ENCODE measurements at places on chromosomes 1 and 21. TPM values are rescaled to one million over a fixed set of nuclear protein-coding genes. Genes with fewer than 3 reads are reported as not detected.

DNA sequence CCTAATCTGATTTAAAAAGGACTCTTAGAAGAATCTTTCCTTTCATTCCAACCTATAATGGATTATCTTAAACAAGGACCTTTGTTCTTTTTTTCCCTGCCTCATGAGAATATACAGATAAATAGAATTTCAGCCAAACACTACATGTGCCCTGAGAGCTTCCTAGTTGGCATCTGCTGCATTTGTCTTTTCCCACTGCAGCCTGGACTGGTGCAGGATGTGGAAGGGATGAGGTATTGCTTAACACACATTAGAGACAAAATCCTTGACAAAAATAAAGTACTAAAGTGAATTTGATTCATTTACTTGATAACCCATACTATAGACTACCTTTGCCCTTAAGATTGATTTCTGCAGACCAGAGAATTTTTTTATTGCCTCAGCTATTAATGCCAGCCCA is 59.5 kb downstream of the PALMD start:
- DNase-seq = no peak

DNA sequence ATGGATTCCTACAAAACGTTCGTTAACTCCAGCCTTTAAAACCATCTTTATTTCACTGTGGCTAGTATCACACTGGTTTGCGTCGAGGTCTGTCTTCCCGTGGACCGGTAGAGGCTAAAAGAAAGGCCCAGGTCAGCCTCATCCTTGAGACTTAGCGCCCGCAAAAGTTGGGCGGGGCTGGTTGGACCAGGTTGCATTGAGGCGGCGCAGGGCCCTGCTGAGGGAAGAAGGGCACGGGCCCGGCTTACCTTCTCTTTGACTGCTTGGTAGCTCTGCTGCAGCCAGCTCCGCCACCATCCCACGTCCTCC is 455 bp downstream of the BSDC1 start:
- no peak for DNase-seq

The CDC42BPA gene
- total RNA-seq = 37.4 TPM

DNA sequence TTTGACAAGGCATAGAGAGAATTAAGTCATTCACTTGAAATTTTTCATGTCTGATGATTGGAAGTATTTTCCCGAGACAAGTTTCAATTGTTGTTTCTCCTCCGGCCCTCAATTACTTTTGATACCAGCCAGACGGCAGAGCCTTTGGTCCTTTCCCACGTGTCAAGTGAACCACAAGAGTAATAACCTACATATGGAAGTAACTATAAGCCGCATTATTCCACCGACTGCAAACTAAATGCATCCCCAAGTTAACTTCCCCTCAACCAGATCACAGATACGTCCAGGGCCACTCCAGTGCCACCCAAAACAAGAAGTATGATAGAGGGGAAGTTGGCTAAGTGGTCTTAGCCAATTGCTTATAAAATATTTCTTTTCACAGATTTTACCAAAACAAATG is 20.2 kb downstream of the COLGALT2 start:
- no peak for DNase-seq

GRCh38 chr1:115793162-115793561 is 24.6 kb upstream of the CASQ2 start:
- no peak for DNase-seq

DNA sequence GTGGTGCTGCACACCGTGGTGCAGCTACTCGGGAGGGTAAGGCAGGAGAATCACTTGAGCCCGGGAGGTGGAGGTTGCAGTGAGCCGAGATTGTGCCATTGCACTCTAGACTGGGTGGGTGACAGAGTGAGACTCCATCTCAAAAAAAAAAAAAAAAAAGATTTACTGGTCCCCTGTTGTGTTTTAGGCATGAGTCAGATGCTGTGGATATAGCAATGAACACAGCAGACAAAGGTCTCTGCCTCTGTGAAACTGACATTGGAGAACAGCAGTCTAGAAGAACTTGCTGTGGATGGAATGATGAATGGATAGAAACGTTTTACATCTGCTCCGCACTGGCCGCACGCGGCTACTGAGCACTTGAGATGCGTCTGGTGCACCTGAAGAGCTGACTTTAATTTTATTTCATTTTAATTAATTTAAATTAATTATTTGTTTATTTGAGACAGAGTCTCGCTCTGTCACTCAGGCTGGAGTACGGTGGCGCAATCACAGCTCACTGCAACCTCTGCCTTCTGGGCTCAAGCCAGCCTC is 24.5 kb upstream of the EPHA2 start:
- DNase-seq = no peak

The AQP10 gene
- total RNA-seq = 0.27 TPM

The RGS16 gene
- 1.1 TPM for total RNA-seq

The GPR161 gene
- total RNA-seq = 3.0 TPM

DNA sequence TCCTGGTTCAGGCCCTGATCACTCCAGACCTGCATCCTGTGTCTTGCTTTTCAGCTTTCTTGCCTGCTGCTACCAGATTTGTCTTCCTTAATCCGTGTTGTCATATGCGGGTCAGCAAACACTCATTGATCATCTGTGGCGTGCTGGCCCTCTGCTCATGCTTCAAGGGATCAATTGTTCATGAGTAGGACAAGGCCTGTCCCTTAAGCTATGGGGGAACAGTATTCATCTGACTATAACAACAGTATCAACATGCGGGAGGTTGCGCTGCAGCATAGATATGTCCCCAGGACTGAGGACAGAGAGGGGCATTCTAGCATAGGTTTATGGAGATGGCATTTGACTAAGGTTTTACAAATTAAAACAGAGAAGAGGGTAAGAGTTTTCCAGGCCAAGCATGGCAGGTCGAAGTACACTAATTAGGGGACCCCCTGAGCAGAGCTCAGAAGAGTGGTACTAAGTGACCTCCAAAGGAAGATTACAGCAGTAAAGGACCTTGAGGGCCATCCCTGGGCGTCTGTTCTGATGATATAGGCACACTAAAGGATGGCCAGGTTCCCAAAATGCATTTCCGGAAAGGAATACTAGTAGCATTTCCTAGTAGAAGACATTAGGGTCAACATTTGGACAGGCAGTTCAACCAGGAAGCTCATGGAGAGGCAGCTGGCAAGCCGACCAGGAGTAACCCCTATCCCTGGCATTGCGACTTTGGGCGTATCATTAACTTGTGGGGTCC is 811 bp upstream of the ZNF672 start:
- DNase-seq = no peak

GRCh38 chr1:41385398-41386195 is 24.4 kb downstream of the FOXO6 start:
- DNase-seq = no peak

GRCh38 chr1:89975540-89976125 is 19.3 kb upstream of the ZNF326 start:
- DNase-seq = no peak

GRCh38 chr1:187306710-187307415 is 478.1 kb downstream of the PLA2G4A start:
- DNase-seq = no peak

The OR2W3 gene
- total RNA-seq = not detected
